Amniotic stem cell (primary cell): ENCODE measurements at places on chromosomes 16 and 17.

DNA sequence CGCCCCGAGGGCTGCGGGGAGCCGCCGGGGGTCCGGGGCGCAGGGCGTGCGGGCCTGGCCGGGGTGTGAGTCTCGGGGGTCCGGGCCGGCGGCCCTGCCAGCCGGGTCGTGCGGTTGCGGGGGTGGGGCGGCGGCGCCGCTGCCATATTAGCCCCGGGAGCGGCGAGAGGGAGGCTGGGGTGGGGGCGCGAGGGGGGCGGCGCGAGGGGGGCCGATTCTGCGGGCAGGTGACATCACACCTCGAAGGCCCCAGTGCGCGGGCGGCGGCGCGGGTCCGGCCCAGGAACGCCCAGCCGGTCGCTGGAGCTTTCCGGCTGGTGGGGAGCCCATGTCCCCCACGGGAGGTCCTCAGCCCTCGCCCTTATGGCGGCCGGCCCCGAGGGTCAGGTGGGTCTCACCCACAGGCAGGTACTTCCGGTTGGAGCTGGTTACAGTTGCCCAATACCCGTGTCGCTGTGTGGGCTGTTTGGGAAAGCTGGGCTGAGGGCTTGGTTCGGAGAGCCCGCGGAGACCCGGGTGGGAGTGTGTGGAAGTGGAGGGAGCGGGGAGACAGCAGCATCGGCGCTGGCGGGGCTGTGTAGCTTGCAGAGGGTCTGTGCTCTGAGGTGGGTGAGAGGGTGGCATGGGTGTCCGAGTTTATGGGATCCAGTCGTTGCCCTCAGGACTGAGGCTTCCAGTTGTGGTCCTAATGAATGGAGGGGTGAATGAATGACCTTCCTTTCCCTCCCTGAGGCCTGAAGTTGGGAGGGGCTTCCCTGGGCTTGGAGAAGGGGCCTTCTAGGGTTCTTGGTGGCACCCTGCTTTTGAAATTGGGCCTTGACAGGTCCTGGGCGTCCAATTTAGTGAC, 804 bp downstream of the ATP6V0C start:
- no peak for DNase-seq

GRCh38 chr17:4165301-4166010, 22.5 kb downstream of the CYB5D2 start:
- DNase-seq, result no peak

DNA sequence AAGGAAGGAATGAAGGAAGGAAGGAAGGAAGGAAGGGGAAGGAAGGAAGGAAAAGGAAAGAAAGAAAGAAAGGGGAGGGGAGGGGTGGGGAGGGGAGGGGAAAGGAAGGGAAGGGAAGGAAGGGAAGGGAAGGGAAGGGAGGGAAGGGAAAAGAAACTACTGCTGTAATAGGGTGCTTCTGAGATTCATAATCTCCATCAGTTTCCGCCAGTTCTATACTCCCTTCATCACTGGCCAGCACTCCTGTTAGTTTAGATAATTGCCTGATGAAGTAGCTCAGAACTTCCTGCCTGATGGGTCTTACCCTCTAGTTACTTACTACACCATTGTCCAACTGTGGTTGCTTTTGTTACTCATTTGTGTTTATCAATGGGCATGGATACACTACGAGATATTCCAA, 2.0 kb upstream of the KRTAP9-6 start:
- DNase-seq, result no peak

GRCh38 chr16:63813862-63814261, 1308.0 kb downstream of the CDH11 start:
- no peak for DNase-seq

GRCh38 chr17:73091770-73092522, 542 bp downstream of the SLC39A11 start:
- DNase-seq, result peak; percentile 0

- DNase-seq, result peak; percentile 76
These were observed 608 bp downstream of the AXIN2 start for GRCh38 chr17:65560628-65561451.

GRCh38 chr16:79303959-79304387, 296.6 kb downstream of the MAF start:
- DNase-seq, result no peak

DNA sequence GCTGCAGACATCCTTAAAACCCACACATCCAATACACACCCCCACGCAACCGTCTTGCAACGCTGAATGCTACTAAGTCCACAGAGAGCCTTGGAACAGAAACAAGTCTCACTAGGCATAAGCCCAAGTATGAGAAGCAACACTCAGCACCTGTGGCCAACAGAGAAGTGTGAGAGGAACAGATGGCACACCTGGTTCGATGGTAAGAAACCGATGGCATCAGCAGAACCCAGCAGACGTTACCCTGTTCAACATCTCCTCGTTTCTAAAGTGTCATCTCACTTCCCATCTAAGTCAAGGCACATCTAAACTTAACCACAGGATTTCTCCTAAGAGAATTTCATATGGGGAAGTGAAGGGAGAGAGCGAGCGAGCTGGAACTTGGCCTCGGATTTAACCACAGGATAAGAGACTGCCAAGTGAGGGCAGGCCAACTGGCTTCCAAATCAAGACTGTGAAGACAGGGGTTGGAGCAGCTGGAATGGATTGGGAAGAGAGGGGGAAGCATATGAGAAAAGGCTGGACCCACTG, 41.0 kb downstream of the NXPH3 start:
- DNase-seq, result no peak
